ENCODE measurements at places on chromosomes 2 and 18.

DNA sequence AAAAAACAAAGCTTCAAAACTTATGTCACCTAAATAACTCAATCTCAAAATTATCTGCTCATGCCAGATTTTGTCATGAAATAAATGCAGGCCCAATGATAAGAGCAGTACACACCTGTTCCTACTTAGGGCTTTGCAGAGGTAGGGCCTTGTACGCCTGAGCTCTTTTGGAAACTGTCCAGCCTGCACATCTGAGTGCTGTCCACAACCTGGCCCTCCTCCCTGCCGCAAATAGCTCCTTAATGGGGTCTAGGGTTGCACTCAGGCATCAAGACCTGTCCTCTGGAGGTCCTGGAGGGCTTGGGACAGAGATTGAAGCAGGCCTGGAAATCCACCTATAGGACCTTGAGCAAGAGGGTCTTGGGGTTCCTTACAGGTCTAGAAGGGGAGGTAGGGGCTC lies 115.4 kb upstream of the CCDC195 start:
- no peak for DNase-seq

DNA sequence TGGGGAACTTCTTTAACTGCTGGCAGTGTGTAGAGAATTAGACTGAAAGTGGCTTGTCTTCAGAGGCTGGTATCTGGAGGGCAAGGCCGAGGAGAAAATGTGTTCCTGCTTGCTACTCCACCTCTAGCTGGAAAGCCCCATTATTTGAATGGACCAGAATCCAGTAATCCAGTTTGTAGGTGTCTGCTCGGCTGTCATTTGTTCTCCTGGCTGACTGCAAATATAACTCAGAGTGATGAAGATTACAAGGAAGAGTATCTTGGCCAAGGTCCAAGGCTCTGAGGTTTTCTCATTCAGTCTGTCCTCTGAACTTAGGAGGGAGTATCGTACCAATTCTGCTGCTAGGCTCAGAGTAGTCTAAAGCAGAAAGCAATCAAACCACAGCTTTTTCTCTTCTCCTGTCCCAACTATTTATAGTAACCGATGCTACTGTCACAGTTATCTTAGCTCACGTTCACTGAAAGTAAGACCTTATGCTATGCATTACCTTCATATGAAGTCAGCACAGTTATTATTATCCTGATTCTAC lies 228.6 kb downstream of the SETBP1 start:
- DNase-seq: peak; percentile 55

DNA sequence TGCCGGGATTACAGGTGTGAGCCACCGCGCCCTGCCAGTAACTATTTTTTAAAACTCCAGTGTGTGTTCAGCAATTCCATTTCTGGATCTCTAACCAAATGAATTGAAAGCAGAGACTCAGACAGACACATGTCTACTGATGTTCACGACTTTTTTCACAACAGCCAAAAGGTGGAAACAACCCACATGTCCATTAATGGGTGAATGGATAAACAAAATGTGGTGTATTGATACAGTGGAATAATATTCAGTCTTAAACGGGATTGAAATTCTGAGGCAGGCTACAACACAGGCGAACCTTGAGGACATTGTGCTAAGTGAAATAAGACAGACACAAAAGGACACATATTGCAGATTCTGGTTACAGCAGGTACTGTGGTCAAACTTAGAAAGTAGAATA lies 55.0 kb downstream of the DDX1 start:
- DNase-seq: no peak

- no peak for DNase-seq
Measured at GRCh38 chr2:127278959-127279358, 15.0 kb downstream of the ERCC3 start.

- peak; percentile 30 for DNase-seq
Measured at GRCh38 chr2:17752246-17752645, 1.4 kb downstream of the SMC6 start.

DNA sequence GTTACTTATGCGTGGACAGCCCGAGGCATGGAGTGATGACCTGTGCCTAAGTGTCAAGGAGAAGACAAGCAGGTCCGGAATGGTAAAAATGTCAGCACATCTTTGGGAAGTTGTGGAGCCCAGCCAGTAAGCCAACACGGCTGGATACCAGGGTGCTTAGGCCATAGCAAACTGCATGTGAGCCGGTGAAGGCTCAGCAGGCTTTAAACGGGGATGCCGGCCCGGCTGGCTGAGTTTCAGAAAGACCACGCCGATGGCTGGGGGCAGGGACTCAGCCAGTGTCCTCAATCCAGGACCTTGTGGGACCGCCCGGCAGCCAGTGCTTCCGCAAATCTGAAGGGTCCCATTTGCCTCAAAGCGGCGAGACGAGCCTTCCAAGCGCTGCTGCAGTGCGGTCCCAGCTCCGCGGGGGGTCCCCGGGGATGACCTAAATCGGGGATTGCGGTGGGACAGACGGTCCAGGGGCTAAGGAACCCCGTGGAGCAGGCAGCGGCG lies 946 bp upstream of the AGAP1 start:
- no peak for DNase-seq

DNA sequence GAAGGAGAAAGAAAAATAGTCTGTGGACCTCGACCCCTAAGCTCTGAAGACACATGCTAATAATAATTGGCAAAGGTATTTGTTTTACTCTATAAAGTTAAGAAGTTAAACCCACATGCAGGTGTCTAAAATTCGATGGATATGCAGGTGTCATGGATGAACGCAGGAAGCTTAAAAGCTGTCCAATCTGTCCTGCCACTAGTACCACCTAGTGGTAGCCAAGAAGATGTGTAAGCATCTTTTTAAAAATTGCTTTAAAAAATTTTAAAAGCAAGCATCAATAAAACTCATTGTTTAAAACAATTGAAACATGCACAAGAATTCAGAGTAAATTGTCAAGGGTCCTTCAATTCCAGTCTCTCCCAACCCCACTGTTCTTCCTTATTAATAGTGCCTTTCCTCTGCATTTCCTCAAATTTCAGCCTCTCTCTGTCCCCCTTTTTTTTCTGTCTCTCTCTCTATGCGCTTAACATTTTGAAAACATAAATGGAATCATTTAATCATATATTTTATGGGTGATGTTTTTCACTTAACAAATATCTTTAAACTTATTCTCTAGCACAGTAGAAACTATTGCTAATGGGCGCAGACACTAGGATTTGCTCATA lies 30.6 kb upstream of the PPP3R1 start:
- DNase-seq: peak; percentile 34

- DNase-seq: no peak
Measured at GRCh38 chr2:128625421-128625820, 306.8 kb upstream of the HS6ST1 start.

GRCh38 chr2:231169488-231169887 lies 28.9 kb upstream of the ARMC9 start:
- no peak for DNase-seq

GRCh38 chr2:74042606-74043005 lies 57.9 kb downstream of the TET3 start:
- no peak for DNase-seq

DNA sequence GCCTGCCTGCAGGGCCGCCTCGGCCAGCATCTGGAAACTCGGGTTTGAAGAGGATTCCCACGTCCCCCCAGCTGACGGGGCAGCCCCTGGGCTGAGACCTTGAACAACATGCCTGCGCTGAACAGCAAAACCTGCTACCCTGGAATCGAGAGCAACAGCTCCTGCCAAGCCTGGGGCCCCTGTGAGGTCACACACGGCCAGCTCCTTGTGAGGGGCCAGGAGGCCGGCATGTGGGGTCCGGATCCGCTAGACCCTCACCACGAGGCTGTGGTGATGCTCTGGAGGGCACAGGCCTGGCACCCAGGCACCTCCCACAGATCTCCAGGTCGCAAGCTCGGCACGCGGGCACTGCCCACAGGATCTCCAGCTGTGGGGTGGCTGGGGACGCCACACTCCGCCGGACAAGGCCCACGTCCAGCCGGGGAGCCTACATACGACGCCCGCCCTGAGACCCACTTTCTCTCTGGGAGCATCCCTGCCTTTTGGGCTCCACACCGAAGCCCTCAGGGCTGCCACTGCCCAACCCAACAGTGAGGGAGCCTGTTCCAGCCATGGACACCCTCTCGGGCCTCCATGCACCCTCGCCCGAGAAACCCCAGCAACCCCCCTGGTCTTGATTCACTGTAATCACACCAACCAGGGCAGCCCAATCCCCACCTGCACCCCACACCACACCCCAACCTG lies 34.1 kb downstream of the SLC66A2 start:
- no peak for DNase-seq

GRCh38 chr2:78541088-78541450 lies 484.4 kb upstream of the REG3G start:
- no peak for DNase-seq

- no peak for DNase-seq
Measured at GRCh38 chr2:144475569-144476275, 44.2 kb downstream of the ZEB2 start.

- DNase-seq: peak; percentile 56
Measured at GRCh38 chr2:216292475-216292874, 79.8 kb downstream of the MARCHF4 start.

GRCh38 chr2:132252191-132252893 lies 90.6 kb upstream of the ANKRD30BL start:
- no peak for DNase-seq

- DNase-seq: no peak
Measured at GRCh38 chr2:16320716-16321115, 344.9 kb downstream of the CYRIA start.

DNA sequence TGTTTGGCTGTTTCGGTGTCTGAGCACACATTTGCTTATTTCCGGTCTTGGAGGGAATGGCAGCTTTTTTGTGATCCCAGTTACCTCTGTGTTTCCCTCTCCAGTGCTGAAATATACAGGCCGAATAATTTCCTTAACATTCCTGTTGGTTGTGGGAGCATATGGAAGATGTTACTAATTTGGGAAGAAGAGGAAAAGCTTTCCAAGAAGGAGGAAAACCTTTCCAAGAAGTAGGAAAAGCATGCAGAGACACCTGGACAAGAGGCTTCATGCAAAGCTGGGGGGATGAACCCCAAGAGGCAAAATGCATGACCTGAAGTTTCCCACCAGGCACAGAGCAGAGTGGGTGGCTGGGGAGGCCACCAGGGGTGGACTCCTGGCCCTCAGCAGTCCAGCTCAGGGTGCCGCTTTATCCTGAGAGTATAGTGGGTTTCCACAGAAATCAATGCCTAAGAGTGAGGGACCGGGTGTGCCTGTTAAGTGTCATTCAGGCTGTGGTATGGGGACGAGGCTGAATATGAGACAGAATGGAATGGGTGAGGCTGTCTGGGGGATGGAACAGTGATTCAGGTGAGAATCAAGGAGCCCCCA lies 25.5 kb upstream of the GNAL start:
- no peak for DNase-seq

DNA sequence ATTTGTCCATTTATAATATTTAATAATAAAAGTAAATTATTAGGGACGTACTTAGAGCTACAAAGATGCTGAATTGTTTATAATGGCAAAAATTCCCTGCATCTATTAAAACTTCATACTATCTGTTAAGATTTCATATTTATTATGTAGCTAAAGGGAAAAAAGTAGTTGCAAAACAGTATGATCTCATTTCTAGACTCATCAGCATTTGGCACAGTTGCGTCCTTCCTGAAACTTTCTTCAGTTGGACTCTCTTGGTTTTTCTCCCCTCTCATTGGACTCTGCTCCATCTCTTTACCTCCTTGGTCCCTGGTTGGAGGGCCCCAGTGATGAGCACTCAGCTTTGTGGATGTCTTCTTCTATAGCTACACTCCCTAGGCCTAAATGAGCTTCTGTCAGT lies 99.6 kb downstream of the TMEM247 start:
- no peak for DNase-seq

- DNase-seq: peak; percentile 45
Measured at GRCh38 chr2:122166820-122167219, 411.4 kb downstream of the TSN start.

- DNase-seq: no peak
Measured at GRCh38 chr2:26477126-26477910, 606 bp downstream of the OTOF start.

DNA sequence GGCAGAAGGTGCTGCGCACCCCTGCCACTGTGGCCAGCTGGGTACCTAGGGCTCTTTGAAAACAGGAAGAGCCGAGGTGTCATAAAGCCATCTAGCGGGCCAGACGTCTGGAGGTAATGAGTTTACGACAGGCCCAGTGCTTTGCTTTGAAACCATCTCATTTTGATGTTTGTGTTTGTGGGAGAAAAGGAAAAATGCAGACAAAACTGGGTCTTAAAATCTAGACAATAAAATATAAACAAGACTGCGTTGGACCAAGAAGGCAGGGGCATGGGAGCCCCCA lies 3.2 kb downstream of the HOXD9 start:
- DNase-seq: no peak

DNA sequence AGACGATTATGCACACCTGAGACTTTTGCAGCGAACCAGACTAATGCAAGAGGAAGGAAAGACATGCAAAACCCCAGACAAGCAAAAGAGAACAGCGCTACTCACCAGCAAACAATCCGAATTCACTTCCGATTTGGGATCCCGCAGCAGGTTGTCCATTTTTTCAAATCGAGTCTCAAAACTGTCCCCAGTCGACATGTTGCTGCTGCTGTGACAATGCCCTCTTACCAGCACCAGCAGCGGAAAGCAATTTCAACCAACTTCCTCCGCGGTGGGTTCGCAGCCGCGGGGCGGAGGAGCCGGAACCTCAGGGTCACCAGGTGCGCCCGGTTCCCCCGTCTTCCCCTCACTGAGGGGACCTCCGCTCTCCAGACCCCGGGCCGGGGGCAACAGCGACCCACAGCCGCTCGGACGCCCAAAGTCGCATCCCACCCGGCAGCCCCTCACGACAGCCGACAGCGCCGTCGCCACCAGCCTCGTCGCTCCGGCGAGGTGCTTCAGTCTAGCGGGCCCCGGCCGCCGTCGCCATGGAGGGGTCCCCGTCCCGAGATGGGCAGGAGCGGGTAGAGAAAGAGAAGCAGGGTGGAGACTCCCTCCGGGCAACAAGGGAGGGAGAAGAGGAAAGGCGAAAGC lies 784 bp downstream of the ROCK1 start:
- DNase-seq: peak; percentile 74

- no peak for DNase-seq
Measured at GRCh38 chr2:219107758-219108157, 47.0 kb upstream of the IHH start.

DNA sequence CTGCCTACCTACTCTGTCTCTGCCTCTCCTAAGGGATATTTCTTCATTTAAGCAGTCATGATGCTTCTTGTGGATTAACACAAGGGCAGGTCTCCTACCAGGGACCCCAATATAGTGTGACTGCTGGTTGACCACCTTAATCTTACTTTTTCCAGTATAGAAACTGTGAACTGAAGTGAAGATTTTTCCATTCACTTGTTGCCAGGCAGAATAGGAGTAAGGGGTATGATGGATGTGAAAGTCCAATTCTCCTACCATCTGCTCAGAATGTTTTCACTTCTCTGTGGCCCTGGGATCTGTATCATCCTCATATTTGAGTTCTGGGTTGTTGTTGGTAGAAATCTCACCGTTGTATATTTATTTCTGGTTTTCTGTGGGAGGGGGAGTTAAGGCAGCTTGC lies 247.8 kb downstream of the WDPCP start:
- DNase-seq: no peak

GRCh38 chr2:28355521-28356094 lies 37.0 kb upstream of the FOSL2 start:
- DNase-seq: peak; percentile 97
